ENCODE measurements at places on chromosomes 4 and X.

- no peak for DNase-seq
Measured at GRCh38 chr4:78704981-78705683, 71.0 kb upstream of the BMP2K start.

DNA sequence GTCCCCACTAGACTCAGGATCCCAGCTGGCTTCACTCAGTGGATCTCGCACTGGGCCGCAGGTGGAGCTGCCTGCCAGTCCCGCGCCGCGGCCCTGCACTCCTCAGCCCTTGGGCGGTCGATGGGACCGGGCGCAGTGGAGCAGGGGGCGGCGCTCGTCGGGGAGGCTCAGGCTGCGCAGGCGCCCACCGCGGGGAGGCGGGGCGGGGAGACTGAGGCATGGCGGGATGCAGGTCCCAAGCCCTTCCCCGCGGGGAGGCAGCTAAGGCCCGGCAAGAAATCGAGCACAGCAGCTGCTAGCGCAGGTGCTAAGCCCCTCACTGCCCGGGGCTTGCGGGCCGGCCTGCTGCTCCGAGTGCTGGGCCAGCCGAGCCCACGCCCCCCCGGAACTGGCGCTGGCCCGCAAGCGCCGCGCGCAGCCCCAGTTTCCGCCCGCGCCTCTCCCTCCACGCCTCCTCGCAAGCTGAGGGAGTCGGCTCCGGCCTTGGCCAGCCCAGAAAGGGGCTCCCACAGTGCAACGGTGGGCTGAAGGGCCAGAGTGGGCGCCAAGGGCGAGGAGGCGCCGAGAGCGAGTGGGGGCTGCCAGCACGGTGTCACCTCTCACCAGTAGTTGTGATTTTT is 1038.0 kb downstream of the PCDH19 start:
- no peak for DNase-seq

DNA sequence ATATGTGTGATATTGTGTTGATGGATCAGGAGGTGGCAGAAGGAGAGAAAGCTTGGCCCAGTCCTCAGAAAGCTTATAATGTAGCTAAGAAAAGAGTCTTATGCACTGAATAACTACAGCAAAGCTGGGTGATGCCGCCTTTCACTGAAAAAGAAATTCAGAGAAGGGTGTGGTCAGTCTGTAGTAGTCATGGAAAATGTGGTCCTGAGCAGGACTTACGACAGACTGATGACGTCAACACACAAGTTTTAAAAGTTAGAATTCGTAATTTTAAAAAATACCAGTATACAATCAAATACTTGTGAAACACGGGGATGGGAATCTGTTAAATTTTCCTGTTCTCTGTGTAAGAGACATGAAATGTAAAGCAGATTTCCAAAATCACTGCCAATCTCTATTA is 87.0 kb upstream of the RAPGEF2 start:
- DNase-seq = no peak

DNA sequence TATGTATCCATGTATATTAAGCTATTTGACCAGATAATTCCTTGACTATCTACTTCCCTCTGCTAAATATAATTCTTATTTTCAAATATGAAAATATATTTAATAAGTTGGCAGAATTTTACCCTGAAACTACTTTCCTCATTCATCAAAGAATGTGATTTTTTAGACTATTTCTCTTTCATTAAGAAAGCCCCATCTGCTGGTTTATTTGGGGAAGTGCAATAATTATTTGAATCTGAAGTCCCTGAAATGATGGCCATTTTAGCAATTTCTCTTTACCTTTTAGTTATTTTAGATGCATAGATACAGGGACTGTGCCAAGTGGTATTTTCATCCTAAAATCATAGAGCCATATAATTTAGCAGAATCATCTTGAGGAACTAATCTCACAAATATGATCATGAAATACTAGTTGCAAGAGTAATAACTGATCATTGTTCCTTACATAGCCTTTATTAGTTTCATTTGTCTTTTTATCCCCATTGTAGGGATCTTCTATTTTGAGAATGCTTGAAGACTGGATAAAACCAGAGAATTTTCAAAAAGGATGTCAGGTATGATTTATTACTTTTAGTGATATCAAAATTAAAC is 39.0 kb downstream of the ENPEP start:
- peak; percentile 27 for DNase-seq

DNA sequence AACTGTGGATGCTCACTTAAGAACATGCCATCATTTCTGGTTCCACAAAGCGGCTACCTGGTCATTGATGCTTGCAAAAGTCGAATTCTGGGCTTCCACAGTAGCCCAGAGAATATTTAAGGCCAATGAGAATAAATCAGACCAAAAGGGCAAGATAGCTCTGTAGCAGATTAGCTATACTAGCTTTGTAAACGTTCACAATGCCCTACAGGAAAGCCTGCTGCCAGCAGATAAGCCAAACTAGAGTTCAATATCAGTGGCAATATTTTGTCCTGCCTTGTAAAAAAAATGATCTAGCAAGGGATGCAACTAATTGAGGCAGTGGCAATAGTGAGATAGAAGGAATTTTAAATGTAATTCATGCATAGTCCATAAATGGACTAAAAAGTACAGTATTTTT is 387.7 kb upstream of the TEX13C start:
- no peak for DNase-seq

DNA sequence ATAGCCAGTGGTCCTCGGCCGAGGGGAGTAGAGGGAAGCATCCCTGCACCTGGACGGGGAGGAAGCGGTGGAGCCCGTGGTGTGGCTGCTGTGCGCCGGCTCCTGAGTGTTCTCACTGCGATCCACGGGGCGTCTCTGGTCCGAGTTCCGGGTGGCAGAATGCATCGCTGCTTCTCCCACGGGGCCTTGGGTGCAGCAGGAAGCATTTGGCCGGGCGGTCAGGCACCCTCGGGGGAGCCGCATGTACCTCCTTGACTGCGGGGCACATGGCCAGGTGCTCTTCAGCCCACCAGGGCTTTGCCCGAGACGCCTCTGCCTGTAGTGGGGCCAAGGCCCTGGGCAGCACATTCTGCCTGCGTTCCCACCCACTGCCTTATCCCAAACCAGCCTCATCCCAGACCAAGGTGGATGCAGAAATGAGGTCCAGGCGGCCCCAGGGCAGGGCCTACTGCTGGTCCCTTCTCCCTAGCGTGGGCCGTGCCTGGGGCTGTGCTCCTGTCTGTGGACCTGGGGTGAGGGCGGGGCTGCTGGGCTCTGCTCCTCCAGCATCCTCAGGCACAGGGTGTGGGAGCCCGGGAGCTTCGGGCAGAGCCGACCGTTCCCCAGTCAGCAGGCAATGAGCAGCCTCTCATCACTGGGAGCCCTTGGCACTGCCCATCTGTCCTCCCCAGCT is 27.5 kb downstream of the NKX1-1 start:
- DNase-seq = no peak

GRCh38 chr4:125266901-125267604 is 47.7 kb upstream of the FAT4 start:
- no peak for DNase-seq

GRCh38 chr4:69881173-69881773 is 21.3 kb upstream of the SULT1E1 start:
- DNase-seq = peak; percentile 21

DNA sequence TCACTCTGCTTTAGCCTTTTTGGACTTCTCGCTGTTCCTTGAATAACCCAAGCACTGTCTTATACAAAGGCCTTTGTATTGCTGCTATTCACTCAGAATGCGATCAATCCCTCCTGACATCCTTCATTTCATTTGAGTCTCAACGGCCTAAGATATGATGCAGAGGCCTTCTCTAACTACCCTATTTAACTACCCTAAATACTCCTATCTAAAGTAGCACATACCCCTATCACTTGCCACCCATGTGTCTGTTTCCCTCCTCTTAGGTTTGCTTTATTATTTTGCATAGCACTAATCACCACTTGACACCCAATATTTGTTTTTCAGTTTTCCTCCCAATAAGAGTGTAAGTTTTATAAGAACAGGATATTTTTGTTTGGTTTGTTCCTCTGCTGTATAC is 42.3 kb upstream of the ACSL4 start:
- no peak for DNase-seq

- DNase-seq = no peak
Measured at GRCh38 chr4:147138171-147138570, 192.5 kb upstream of the TTC29 start.

DNA sequence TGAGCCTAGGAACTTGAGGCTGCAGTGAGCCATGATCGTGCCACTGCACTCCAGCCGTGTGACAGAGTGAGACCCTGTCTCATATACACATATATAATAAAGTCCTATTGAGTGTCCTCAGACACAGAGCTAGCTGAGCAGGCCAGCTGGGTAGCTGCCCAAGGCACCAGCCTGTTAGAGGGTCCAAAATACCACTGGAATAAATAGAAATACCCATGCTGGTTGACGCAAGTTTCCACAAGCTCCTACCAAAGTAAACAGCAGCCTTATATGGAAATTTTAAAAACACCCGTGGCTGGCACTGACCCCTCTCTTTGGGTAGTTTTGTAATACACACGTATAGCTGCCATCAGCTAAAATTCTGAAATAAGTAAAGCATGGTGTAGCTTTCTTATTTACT is 348.6 kb downstream of the BCOR start:
- DNase-seq = no peak

- peak; percentile 29 for DNase-seq
Measured at GRCh38 chr4:41882625-41883347, 52.4 kb upstream of the TMEM33 start.

- DNase-seq = peak; percentile 13
Measured at GRCh38 chrX:45843518-45843917, 642.8 kb upstream of the DIPK2B start.

DNA sequence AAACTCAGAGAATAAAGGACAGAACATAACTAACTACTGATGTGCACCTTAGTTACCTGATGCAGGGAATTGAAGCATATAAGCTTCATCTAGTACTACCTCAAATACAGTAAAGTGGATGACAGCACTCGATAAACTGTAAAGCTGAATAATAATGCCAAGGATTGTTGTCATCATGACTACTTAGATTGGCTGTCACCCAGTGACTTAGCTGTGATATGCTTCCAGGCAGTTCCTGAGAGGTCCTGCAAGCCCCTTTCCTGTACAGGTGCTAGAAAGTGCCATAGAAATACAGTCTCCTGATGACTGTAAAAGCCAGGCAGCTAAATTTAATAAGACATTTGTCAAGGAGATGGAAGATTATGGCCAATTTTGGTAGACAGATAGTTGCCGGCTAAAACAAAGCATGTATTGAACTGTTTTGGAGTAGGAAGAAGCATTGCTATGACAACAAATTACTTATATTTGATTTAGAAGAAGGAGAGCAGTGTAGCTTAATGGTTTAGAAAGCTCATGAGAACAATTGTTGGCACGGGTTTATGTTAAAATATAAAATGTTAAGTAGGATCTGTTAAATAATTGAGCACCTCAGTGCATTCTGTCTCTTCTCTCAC is 29.7 kb downstream of the TMEM164 start:
- DNase-seq = no peak

GRCh38 chrX:135509885-135510284 is 10.6 kb upstream of the INTS6L start:
- DNase-seq = no peak

DNA sequence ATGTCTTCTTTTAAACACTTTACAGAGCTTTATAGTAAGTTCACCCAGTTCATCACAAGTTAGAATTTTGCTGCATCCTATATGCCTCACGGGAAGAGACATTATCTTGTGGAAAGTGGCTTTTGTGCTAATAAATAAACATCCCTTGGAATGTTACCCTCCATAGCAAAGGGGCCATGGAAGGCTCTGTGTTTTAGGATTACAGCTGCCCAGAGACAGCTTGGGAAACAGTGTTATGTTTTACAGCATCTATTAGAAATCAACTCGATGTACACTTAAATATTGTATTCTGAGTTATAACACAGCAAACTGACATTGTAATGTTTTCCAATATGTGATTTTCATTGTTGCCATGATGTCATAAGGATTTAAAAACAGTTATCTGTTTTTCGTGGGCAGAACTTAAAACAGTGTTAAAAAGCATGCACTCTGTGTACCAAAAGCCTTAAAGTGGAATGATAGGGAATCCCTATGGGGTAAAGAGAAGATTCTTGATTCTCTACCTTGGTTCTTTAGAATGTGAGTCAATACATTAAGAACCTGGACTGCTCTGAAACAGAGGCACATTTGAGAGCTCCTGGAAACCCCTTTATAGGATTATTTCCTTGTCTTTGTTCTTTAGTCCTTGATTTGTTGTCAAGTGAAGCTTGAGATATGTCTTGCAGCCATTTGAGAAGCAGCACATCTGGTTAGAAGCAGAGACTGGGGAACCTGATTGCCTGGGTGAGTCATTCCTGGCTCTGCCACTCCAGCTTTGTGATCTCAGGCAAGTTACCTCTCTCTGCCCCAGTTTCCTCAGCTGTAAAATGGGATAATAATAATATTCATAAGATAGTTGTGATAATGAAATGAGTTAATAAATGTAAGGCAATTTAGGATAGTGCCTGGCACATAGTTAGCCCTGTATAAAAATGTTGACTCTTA is 41.6 kb downstream of the ARHGAP10 start:
- no peak for DNase-seq

DNA sequence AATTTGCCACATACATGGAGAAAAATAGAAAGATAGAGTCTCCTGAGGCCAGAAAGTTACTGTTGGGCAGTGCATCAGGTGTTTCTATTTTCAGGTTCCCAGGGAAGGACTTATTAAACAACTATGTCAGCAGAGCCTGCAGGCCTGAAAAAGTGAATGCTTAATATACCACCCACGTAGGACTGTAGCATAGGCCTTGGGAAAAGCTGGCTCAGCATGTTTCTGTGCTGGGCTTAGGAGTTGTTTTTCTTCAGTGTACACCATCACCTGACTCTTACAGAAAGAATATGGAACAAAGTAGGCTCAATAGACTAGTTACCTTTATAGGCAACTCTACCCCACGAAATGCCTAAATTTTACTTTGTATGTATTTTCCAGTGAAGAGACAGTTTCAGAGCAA is 1385.9 kb downstream of the FAM133A start:
- no peak for DNase-seq

DNA sequence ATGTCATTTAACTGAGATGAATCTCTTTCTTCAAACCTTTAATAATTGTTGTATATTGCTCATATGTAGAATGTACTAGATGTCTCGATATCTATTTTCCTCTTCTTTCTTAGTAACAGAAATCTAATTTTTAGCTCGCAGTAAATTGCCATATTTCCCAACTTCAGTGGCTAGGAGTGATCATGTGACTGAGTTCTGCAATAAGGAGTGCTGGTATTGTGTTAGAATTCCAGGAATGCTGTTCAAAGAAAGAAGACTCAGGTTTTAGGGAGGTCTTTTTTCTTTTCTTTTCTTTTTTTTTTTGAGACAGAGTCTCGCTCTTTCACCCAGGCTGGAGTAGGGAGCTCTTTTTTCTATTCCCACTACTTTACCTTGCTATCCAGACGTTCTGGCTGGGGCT is 81.7 kb downstream of the SLC10A7 start:
- no peak for DNase-seq

GRCh38 chr4:81694176-81694913 is 222.6 kb upstream of the RASGEF1B start:
- DNase-seq = no peak

DNA sequence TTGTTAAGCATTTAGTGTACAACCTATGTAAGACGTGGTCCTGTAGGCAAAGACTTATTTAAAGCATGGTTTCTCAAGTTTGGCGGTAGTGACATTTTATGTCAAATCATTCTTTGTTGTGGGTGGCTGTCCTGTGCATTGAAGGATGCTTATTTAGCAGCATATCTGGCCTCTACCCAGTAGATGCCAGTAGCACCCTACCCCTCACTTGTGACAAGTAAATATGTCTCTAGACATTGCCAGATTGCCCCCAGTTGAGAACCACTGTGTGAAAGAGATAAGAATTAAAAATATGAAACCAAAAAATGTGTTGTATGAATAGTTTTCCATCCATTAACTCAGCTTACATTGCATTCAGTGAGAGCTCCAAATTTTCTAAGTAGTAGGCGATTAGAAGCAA is 25.5 kb downstream of the MMAA start:
- no peak for DNase-seq

All from CD4-positive, alpha-beta T cell treated with Interleukin-6 at 100 ng/mL for 8 hours (primary cell).